ENCODE measurements at places on chromosomes 1 and 21.

DNA sequence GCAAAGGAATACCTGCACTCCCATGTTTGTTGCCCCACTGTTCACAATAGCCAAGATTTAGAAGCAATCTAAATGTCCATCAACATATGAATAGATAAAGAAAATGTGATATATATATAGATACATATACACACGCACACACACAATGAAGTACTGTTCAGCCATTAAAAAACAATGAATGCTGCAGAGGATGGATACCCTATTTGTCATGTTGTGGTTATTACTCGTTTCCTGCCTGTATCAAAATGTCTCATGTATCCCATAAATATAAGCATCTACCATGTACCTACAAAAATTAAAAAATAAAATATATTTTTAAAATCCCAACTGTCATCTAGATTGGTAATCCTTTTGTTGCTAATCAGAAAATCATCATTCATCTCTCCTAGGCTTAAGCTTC lies 634.8 kb upstream of the ADGRL2 start:
- no peak for DNase-seq

DNA sequence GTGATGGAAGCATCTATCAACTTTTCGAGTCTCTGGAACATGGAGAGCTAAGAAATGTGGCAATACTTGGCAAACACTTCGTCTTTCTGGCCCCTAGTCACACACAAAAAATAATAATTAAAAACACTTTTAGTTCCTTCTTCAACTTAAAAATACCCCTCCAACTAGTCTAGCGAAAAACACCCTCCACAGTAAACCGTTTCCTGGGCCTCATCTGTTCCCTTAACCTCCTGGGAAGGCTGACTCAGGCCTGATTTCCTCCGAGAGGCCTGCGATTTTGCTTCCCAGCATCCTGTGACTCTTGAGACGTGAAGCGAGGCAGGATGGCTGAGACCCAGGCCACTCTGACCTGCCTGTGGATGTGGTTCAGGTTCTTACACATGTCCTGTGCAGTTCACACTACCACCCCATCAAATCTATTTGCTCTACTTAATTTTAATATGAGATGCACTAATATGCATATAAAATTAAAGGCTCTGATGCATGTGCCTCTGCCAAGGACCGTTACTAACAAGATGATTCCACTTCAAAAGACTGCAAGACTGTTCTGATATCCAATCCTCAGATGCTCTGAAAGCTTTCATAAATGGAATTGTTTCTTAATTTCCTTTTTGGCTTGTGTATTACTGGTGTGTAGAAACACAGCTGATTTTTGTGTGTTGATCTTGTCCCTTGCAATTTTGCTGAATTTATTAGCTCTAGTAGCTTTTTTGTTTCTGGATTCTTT lies 3.5 kb downstream of the NAV1 start:
- no peak for DNase-seq

DNA sequence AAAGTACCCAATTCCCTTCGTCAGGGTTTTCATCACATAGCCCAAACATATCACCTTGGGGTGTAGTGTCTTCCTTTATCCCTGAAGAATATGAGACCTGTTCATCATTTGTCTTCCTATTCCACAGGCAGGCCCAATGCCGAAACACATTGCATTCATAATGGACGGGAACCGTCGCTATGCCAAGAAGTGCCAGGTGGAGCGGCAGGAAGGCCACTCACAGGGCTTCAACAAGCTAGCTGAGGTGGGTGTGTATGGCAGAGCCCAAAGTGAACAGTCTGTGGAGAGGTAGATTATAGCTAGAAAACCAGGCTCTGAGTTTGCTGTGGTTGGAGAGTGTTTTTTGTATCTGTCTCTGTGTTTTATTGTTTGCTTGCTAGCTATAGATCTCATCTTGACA lies 5.9 kb downstream of the DHDDS start:
- DNase-seq = no peak

- no peak for DNase-seq
These were observed 21.5 kb downstream of the OSBPL9 start for GRCh38 chr1:51638350-51638749.

DNA sequence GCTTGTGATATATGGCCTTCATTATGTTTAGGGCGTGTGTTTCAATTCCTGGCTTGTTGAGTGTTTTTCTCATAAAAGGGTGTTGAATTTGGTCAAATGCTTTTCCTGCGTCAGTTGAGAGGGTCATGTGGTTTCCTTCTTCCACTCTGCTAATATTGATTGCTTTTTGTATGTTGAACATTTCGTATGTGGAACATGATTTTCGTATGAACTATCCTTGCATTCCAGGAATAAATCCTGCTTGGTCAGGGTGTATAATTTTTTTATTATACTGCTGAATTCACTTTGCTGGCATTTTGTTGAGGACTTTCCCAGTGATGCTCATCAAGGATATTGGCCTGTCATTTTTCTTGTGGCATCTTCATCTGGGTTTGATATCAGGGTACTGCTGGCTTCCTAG lies 4.7 kb upstream of the ATAD3A start:
- DNase-seq = no peak

GRCh38 chr1:235714205-235714897 lies 64.8 kb upstream of the GNG4 start:
- DNase-seq = no peak

- no peak for DNase-seq
These were observed 41.3 kb downstream of the ADAMTS5 start for GRCh38 chr21:26925636-26926035.

GRCh38 chr21:45250914-45251634 lies 36.6 kb downstream of the POFUT2 start:
- no peak for DNase-seq

DNA sequence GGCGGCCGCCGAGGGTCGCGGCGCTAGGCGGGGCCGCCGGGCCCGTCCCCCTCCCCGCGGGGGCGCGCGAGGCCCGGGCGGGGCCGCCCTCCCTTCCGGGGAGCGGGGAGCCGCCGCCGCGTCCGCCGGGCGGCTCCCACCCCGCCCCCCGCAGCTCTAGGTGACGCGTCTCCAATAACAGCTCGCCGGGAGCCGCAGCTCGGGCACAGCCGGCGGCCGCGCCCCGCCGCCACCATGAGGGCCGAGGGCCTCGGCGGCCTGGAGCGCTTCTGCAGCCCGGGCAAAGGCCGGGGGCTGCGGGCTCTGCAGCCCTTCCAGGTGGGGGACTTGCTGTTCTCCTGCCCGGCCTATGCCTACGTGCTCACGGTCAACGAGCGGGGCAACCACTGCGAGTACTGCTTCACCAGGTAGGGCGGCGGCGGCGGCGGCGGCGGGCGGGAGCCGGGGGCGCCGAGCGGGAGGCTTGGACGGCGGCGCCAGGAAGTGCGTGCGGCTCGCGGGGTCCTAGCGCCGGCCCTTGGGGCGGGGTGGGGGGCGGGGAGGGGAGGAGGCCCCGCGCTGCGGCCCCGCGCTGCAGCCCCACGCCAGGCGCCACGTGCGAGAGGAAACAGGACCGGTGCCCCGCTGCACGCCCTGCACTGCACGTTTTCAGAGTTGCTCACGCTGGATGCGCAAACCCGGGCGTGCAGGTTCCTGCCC lies at the start of gene SMYD2:
SMYD2 (plus strand) TSS at position 139 of the 699 bp plus-strand sequence; CDS start at position 235, 96 bp downstream.
- DNase-seq = no peak

DNA sequence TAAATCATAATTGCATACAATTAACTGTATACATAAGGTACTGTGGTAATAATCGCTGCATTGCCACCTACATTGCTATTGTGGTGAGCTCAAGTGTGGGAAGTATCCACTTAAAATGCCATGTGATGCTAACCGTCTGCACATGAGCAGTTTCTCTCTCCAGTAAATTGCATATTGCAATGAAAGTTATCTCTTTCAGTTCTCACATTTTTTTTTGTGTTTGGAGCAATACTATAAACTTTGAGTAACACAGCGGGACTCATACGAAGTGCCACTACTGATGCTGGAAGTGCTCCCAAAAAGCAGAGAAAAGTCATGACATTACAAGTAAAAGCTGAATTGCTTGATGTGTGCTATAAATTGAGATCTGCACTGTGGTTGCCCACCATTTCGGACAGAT lies 38.5 kb downstream of the DISC1 start:
- DNase-seq = no peak

DNA sequence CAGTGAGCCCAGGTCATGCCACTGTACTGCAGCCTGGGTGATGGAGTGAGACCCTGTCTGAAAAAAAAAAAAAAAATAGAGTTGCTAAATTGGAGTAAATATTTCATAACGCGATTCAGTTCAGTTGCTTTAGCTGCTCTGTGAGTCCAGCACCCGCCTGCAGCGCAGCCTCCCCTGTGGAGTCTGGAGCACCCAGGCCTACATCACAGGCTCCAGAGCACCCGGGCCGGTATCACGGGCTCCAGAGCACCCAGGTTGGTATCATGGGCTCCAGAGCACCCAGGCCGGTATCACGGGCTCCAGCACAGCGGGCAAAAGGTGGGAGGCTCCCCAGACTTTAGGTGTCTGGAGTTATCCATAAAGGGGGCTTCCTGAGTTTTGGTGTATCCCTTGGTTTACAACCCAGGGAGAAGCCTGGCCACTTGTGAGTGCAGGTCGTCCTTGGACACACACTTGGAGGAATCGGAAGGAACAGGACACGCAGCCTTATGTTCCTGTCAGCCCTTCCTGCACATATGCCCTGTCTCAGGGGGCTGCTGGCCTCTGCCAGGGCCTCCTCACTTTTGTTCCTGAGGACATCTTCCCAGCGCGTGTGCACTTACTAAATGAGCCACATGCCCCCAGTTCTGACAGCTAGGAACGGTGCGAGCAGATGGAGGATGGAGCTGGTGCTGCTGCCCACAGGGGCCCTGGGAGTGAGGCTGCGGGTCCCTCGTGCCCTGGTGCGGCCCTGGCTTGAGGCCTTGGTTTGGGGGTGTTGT lies 25.1 kb downstream of the SKI start:
- DNase-seq = no peak

- no peak for DNase-seq
These were observed 22.5 kb downstream of the CAMTA1 start for GRCh38 chr1:6807782-6808181.

GRCh38 chr21:35208104-35208503 lies 159.0 kb upstream of the RUNX1 start:
- DNase-seq = no peak

DNA sequence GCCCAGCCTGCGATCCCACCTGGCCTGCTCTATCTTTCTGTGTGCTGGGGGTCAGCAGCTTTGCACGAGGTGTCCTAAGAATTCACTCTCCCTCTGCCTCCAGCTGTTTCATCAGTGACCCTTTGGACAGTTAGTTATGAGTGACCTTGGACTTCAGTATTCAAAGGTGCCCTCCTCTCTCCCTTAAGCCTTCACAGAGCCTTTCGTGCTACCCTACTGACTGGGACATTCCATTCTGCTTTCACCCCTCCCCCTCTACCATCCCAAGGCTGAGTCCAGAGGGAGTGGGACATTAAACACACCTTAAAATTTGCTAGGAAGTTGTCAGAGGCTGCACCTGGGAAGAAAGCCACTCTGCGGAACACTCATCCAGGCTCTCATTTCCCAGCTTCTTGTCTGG lies 171.9 kb downstream of the CLIC6 start:
- no peak for DNase-seq

DNA sequence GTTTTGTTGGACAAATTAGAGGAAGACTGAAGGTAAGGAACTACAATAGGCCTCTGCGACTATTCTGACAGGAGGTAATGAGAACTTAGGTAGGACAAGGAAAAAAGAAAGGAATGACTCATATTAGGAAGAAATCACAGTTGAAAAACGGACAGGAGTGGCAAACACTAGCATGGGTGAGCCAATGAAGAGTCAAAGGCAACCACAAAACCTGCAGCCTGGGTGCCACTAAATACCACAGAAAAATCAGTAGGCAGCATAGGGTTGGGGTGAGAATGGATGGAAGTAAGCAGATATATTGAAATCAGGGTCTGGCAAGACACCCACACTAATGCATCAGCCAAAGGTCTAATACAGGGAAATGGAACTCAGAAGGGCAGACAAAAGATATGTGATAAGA lies 10.0 kb downstream of the RBM34 start:
- DNase-seq = no peak

DNA sequence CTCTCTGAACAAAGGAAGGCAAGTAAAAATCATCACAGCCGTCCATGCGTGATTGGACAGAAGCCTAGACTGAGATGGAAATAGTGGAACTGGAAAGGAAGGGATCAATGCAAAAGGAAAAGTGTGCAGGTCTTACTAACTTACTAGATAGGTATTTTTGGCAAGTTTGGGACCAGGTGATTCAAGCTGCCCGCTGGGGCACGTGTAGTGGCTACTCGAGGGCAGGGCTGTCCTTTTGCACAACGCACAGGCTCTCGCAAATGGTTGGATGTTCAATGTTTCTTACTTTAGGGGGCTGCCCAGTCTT lies 566 bp upstream of the ALG6 start:
- DNase-seq = no peak

GRCh38 chr1:48841461-48841860 lies 64.8 kb upstream of the BEND5 start:
- no peak for DNase-seq

- no peak for DNase-seq
These were observed at the start of gene FAM131C for GRCh38 chr1:16073490-16074119. Gene FAM131C (minus strand): TSS chr1:16073651. CDS start chr1:16073442, 209 bp downstream.

DNA sequence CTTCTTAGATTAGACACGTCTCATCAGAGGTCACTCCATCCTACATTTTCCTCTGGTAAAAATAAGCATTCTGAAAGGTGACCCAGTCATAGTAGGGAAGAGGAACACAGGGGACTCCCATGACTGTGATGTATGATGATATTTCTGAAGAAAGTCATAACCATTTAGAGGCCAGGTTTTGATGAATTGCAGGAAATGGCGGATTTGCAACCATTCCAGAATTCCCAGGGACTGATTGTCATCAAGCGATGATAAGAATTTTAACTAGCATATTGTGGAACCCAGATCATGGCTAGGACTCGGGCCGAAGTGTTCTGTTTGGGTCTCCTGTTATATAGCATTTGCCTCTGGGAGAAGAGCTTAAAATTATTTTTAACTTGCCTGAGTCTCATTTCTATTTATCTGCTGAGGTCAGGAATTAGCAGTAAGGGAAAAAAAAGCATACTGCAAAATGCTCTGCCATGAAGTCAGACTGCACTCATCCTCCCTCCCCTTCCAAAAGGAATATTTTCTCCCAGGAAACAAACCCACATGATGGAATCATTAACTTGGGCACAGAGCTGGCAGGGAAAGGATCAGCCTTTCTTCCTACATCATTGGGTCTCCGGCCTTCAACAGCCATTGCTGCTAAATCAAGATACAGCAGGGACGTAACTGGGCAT lies 286.7 kb downstream of the HLX start:
- no peak for DNase-seq

DNA sequence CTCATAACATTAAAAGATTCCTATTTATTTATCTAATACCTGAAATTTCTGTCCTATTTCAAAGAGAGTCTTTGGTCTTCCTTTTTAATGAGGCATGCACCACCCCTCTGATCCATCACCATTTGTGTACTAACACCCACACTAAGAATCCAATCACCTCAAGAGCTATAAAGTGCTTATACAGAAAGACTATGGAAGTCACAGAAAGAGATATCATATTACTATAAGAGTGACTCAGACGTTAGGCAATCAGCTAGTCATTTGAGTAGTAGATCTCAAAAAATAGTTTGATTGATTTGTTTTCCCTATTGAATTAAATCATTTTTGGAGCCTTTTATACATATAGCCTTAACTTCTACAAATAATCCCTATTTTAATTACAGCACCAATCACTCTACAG lies 46.1 kb downstream of the NME7 start:
- DNase-seq = peak; percentile 13

Data from fibroblast of skin of left biceps (primary cell).